Activated naive CD4-positive, alpha-beta T cell treated with anti-CD3 and anti-CD28 coated beads for 36 hours (primary cell): ENCODE measurements at places on chromosomes 3 and 15.

DNA sequence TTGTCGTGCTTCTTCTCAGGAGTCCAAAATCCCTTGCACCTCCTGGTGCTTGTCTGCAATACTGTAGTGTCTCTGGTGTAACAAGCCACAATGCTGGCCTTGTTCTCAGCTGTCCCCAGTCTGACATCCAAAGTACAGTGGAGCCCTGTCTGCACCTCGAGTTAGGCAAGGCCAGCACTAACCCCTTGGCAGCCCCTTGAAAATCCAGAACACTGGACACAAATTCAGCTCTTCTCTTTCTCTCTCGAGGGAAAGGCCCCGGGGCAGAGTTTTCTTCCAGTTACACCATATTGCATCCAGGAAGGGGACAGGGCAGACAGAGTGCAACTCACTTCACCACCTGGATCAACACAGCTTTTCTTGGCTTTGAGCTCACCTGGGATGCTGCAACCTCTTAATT is 91.3 kb upstream of the ATP10A start:
- no peak for DNase-seq

GRCh38 chr15:34837246-34838016 is 42.1 kb upstream of the ACTC1 start:
- DNase-seq, result no peak

DNA sequence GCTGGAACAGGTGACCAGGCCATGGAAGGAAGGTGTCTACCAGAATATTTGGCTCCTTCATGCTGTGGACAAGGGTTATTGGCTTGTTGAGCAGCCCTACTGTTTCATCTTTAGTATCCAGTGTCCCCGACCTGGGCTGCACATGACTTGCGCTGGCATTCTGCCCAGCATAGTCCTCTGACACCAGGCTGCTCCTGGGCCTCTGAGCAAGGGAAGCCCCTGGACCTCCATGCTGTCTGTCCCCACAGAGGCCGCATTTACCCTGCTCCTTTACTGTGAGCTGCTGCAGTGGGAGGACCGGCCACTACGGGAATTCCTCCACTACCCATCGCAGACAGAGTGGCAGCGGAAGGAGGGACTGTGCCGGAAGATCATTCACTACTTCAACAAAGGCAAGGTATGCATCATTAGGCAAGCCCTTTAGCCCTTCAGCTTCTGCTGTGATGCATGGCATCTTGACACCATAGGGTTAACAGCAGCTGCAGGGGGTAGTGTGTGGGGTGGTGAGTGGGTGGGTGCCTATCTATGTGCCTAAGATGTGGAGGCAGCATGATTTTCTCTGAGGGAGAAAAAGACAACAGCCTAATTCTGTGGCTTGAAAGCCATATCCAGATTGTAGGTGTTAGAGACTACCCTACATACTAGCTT is 44.0 kb upstream of the MANF start:
- no peak for DNase-seq

DNA sequence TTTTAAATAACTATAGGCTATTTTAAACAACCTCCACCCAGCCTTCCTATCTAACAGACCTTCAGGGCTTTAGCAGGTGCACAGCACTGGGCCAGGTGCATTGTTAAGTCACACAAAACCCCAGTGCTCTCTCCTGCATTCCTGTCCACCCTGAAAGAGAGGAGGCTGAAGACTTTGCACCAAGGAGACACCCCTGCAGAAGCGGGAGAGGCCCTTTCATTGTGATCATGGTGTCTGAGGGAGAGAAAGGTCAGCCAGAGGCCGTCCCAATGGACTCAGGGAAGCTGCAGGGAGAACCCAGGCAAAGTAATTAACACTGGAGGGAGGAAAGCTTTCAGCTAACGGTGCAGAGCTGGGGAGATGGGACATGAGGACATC is 5.2 kb downstream of the LRIG1 start:
- no peak for DNase-seq

DNA sequence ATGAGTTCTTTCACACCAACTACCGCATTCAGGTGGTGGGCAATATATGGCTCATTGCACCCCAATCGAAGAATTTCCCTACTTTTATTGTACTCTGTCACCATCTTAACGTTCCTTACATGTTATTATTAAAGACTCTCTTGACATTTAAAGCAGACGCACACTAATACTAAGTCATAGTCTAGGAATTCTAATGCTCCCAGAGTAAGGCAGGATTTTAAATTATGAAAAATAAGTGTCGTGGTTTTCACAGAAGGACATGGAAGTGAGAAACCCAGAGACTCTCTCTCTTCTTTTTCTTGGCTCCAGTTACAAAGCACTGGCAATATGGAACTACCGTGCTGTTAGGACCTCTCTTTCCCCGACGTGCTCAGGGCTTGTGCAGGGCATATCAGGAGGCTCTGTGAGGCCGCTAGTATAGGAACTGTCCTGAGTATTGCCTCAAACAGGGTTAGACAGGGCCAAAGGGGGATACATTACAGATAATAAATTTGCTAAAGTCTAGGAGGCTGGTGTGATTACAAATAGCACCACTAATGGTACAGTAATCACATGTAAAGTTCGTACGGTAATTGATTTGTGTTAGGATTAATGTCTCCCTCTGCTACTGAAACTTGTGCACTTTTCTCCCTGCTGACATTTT is 590.8 kb downstream of the FOXP1 start:
- DNase-seq, result no peak

- no peak for DNase-seq
Observed at GRCh38 chr3:62414786-62415185, 41.4 kb upstream of the FEZF2 start.

DNA sequence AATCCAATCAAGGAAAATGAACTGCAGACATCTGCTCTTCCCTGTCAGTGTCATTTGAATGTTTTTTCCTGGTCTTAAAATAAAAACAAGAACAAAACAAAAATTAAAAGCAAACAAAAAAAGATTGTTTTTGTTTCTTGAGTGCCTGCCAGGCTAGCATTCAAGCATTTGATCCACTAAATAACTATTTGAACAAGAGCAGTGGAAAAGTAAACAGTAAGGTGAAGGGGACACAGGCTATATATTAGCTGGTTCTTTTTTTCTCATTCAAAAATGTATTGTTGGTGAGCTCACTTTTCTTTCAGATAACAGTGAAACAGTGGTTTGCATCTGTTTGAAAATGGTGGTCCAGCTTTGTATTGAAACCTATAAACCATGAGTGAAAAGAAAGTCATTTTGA is 586.9 kb upstream of the SGO1 start:
- no peak for DNase-seq

DNA sequence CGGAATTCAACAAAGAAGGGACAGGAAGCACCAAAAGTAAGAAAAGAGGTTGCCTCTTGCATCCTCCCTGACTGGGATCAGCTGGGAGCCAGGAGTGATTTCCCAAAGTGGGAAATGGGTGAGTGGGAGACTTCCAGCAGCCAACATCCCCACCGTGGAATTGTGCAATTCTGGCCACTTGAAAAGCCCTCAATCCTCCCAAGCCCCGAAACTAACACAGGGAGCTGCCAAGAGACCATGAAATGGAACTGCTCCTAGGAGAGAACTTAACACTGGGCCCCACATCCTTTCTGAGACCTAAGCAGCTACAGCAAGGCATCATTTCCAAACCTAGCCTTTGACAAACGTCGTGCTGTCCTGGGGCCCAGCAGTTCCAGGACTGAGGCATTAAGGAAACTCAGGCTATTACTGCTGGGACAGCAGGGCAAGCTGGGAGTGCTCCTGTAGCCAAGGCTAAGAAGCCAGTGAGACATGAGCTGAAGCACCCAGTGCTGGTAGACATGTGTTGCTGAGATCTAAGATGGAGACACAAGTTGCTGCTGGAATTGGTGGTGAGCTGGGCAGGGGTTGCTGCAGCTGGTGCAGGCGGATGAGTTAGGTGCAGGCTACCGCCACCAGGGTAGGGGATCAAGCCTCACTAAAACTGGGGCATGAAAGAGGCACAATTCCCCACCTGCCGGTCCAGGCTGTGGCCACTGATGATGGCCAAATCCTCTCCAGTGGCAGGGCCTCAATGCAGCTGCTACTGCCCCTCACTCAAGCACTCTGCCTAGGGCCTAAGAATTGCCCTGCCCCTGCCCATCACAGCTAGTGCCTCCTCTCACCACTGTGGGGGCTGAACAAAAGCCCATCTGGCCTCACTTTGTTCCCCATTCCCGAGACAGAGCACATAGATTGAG is 43.9 kb downstream of the ALDH1A2 start:
- DNase-seq, result no peak

DNA sequence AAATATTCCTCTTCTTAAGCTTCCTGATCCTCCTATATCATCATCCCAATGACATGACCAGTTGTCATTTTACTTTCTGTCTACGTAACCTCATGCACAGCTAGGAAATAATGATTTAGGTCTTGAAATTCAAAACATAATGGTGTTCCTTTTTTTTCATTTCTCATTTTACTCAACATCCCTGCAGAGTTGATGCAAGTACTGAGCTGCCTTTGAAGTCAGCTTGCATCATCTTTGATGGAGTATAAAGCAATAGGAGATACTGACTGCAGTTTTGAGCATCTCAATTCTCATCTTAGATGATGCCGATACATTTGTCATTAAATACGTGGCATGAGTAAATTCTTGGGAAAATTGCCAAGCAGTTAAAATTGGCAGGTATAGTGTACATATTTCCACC is 346.1 kb downstream of the ZIC1 start:
- no peak for DNase-seq

DNA sequence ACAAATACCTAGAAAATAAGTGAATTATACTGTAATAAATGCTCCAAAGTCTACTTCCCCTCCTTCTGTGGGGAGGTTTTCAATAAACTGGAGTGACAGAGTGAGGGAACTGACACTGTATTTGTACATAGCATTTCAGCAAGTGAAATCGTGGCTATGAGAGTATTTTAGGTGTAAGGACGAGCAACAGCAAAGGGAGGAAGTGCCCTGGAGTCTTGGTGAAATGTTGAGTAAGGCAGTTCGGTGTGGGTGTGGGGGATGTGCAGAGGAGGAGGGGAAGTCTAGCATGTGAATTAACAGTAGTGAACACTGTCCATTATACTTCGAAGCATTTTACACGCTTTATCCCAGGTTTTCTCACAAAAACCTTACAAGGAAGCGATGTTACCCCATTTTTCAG is 18.1 kb upstream of the P2RY13 start:
- no peak for DNase-seq

GRCh38 chr3:17874636-17875035 is 132.2 kb upstream of the TBC1D5 start:
- no peak for DNase-seq

DNA sequence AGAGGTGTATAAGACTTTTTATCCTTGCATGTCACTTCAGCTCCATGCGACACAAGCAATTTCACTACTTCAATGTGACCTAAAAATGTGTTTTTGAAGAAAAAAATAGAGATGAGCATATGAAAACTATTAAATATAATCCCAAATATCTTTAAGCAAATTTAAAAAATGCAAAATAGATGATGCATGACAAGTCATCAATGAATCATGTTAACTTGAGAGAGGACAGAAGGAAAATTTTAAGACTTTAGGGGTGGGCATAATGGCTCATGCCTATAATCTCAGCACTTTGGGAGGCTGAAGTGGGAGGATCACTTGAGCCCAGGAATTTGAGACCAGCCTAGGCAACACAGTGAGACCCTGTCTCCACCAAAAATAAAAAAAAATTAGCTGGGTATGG is 73.3 kb downstream of the ANKRD28 start:
- no peak for DNase-seq

- DNase-seq, result no peak
Observed at GRCh38 chr3:127655641-127656040, 17.1 kb upstream of the ABTB1 start.

DNA sequence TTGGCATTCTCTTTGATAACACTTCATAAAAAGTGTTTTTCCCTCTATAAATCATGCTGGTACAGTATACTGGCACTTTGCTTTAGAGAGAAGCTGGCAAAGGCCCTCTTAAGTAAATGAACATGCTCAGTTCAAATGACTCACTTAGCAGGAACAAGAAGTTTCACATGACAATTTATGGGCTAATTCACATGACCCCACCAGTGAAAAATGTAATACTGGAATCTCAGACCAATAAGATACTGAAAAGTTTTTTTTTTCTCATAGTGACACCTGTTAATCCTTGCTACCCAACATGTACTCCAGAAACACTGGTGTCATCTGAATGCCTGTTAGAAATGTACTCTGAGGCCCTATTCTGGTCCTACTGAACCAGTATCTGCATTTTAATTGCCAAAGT is 13.9 kb downstream of the BTBD1 start:
- DNase-seq, result no peak

GRCh38 chr15:59622289-59622688 is 10.7 kb downstream of the GCNT3 start:
- peak; percentile 73 for DNase-seq

- DNase-seq, result peak; percentile 89
Observed at GRCh38 chr3:45978006-45978761, 17.4 kb downstream of the FYCO1 start.

GRCh38 chr3:191882289-191882688 is 421.3 kb downstream of the PYDC2 start:
- no peak for DNase-seq

- DNase-seq, result no peak
Observed at GRCh38 chr15:20348291-20348899, 193.2 kb downstream of the GOLGA6L6 start.

- no peak for DNase-seq
Observed at GRCh38 chr3:79639855-79640254, 127.9 kb downstream of the ROBO1 start.

- no peak for DNase-seq
Observed at GRCh38 chr3:32082721-32083120, 23.7 kb upstream of the GPD1L start.

DNA sequence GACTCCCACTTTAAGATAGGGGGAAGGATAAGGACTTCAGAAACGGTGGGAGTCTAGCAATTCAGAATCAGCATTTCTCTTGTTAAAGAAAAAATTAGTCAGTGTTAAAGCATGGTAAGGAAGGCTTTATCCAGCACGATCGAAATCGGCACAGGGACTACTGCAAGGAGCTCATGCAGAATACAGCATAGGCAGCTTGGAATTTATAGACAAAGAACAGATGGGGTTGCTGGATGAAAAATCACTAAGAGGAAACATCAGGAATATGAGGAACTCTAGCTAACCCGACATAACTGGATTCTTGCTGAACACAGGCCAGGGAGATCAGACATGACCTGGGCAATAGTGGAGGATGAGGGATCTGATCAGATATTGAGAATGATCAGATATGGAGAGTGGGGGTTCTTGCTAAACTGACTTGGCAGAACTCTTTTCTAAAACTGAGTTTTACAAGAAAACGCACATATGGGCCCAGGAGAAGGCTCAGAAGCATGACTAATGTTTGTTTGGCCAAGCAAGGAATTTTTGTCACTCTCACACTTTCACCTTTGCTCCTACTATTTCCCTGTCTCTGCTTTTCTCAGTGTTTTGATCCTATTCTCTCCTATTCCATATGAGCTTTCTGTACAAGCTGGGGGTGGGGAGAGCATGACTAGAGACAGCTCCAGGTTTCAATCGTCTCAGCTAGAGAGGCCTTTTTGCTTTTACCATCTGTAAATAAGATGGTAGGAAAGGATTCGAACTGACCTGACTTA is 3.9 kb upstream of the PLCH1 start:
- DNase-seq, result no peak
